ENCODE measurements at places on chromosomes 16 and 17.

GRCh38 chr17:77194179-77194578 is 53.4 kb downstream of the SEC14L1 start:
- DNase-seq: no peak

DNA sequence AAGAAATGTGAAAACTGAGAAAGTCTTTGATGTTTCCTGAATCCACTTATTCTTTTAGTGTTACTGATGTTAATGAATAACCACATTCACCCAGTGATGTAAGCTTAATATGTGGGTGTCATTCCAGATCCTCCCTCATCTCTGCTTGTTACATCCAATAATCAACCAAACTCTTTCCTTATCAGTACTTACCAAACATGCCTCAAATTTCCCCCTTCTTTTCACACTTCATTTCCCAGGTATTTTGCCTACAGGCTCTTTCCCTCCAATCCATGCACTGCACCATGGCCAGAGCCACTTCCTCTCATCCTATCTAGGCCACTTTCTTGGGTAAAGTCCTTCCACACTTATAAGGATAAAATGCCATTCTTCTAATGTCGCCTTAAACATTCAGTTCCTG is 451.5 kb downstream of the NPIPA7 start:
- DNase-seq: no peak

DNA sequence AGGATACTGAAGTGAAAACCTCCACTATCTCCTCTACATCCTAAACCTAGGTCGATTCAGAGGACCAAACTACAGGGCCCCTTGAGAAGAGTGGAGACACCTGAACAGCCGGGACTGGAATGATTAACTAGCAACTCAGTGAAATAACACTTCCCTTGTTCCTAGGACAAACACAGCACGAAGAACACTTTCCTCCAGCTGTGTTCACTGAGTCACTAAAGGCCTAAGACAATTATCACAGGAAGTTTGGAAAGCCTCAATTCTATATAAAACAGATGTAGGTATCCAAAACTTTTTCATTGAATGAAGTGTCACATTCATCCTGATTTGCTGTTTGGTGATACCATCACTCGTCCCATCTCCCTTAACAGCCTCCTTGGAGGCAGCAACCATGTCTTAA is 15.5 kb upstream of the CUEDC1 start:
- DNase-seq: no peak

GRCh38 chr16:19011169-19011731 is 27.5 kb downstream of the TMC7 start:
- DNase-seq: no peak

DNA sequence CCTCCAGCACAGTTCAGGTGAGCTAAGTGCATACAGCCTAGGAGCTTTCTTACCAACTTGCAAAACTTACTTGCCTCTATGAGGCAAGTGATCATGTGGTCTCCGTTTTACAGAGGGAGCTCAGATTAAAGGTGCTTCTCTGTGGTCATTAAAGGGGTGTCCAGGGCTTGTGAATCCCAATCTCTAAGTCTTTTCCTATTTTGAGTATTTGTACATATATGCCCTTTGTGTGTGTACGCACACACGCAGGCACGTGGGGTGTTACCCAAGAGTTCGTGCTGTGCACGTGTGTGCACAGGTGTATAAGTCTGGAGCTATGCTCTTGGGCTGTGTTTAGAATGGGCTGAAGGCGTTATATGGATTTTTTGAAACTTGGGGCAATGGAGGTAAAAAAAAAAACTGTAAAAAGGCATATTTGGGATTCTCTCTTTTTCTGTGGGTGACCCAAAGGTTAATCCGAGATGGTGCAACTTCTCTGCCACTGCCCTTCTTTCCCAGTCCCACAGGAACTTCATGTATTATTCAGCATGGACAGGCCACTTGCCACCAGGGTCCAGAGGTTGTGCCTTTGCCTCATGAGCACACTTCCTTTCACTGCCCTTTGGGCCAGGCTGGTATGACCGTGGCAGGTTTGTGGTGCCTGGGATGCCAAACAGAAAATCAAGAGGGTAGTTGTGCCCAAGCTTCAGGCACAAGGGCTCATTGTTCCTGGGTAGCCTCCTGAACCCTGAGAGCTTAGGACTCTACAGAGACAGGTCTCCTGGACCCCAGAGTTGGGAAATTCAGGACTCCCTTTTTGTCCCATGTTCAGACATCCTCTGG is 1.5 kb downstream of the ABCC3 start:
- DNase-seq: no peak

DNA sequence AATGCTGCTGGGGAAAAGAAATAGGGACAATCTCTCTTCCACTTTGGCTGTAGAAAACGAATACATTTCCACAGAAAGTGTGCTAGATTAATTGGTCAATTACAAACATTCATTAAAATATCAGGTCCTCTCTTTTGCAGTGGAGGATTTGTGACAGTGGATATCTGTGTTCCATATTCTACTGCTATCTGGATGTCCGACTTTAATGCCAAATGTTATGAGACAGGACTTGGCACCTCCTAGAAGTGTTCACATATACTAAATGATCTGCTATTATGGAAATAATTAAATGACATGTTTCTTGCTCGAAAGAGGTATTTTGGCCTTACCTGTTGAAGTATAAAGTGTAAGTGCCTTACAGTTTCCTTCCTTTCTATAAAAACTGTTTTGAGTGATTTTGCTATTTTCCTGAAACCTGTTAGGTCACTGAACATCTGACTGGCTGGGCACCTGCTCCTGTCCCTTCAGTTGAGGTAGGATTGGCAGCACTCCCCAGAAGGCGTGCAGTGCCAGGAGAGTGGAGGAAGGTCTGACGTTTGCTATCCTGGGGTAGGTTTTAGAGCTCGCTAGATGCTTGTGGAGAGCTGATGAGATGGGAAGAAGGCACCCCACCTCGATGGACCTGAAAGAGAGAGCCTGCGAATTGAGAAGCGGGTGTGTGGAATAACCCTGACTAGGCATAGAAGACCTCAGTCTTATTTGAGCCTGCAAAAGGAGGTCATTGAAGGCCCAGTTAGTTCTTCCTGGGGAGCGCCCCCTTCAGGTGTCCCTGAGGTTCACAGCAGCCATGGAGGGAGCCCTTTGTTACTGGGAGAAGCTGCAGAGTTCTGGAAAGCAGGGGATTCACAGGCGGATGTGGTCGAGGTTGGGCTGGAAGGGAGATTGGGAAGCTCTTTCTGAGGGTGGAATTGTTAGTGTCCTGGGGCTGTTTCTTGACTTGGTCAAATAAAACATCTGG is 159.4 kb upstream of the ZNF267 start:
- no peak for DNase-seq

DNA sequence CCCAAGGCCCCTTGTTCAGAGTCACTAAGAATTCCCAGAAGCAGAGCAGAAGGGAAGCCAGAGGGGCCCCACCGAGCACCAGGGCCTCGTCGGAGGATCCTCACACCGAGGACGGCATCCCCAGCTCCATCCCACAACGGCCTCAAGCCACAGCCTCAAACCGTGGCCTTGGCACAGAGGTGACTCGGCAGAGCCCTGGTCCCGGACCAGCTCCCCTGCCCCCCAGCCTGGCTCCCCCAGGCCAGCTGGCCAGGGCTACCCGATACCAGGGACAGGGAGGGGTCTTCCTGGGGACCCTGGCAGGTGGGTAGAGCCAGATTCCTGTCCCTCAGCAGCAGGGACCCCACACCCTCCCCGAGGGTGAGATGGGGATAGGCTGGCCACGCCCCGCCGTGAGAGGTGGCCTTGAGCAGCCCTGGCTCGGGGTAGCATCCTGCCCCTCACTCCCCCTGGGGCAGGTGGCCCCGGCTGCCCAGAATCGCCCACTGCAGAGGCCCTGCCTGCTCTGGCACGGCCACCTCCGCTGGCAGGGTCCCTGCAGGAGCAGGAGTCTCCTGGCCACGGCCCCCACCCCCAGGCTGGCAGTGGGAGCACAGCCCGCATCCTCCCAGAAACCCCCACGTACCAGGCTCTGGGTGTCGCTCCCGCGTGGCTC is 5.6 kb upstream of the PVALEF start:
- no peak for DNase-seq

GRCh38 chr17:58710948-58711552 is 18.6 kb downstream of the RAD51C start:
- peak; percentile 69 for DNase-seq

GRCh38 chr16:30808146-30808545 is 21.1 kb upstream of the ZNF629 start:
- DNase-seq: no peak

GRCh38 chr17:28747801-28748750 is 4.3 kb downstream of the TRAF4 start:
- DNase-seq: no peak

DNA sequence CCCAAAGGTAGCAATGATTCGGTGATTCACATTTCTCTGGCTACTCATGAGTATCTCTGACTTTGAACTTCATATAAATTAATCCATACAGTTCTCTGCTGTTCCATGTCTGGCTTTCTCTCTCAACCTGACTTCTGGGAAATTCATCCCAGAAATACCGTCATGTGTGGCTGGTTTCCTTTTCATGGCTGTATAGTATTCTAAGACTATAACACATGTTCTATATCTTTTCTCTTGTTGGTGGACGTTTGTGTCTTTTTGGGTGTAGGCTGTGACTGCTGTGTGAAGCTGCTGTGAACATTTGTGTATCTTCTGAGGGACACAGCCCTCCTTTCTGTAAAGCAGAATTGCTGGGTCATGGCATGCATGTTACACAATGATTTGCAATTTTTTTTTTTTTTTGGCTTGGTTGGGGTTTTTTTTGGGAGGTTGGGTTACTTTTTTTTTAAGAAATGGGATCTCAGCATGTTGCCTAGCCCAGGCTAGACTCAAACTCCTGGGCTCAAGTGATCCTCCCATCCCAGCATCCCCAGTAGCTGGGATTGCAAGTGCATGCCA is 6.3 kb downstream of the TTYH2 start:
- DNase-seq: no peak

DNA sequence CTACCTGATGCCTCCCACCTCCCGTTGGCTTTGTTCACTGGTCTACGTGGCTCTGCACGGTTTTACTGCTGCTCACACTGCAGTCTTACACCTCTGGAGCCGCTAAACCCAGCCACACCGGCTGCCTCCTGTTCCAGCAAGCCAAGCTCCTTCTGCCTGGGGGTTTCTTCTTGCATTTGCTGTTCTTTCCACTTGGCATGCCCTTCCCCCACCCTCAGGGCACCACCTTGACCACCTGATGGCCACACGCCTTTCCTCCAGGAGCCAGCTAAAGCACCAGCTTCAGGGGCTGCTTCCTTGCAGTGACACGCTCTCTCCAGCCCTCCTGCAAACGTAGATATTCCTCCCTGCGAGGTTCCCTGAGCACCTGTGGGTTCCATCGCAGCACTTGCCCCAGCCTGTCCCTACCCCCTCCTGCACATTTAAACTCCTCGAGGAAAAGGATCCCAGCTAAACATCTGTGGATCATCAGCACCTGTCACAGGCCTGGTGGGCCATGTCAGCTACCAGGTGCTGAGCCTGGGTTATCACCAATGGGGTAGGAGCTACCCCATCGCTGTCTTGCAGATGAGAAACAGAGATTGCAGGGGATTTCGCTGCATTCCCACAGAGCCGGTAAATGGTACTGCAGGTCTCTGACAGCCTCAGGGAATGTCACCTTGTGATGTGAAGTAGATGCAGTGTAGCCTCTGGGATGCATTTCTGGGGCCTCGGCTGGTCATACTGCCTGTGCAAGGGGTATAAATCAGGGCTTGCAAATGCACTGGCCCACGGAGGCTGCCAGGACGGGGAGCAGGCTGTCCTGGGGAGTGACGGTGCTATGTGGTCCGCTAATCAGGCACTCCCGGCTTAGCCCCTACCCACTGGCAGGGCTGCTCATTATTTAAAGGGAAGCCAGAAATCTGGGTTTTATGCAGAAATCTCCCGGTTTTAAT is 285.2 kb downstream of the CPPED1 start:
- DNase-seq: no peak

DNA sequence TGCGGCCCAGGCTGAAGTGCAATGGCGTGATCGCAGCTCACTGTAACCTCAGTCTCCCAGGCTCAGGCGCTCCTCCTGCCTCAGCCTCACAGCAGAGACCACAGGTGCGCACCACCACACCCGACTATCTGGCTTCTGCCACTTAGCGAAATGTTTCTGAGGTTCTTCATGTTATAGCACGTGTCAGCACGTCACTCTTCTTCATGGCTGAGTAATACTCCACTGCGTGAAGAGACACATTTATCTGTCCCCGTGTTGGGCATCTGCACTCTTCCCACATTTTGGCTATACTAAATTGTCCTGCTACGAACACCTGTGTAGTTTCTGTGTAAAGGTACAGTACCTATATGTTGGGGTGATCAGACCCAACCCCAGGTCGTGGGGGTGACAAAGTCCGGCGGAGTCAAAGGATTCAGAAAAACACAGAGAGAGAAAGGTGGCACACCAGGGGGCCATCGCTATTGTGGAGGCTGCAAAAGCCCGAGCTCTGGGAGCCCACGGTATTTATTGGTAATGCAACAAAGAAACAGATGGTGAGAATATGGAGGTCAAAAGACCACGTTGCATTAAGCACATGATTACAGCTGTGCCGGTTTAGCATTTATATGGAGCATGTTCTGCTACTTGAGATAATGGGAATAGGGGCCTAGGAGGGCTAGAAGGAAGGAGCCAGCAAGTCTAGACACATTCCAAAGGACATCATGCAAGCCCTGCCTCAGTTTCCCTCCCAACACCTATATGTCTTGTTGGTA is 851 bp upstream of the DPEP1 start:
- no peak for DNase-seq

DNA sequence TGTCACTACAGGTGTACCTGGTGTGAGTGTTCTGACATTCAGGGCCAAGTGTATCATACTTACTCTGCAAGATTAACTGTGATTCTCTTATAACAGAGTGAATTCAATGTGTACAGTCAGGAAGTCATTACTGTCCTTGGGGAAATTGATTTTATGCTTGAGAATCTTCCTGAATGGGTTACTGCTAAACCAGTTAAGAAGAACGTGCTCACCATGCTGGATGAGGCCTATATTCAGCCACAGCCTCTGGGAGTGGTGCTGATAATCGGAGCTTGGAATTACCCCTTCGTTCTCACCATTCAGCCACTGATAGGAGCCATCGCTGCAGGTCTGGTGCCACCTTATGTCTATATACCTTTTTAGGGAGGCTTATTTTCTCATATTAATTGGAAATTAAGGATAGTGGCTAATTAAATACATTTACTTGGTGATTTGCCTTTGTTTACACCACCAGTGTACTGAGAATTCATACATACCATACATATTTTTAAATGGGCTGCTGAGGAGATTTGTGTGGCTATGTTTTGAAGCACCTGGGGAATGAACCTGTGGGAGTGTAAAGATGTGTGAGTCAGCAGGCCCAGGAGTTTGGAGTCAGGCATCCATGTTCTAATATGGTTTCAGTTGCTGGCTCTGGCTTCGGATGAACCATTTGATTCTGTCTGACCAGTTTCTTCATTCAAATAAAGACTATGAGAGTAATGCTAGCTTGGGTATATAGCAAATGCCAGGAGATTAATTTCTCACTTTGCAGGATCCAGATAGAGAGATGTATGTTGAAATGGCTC is 3.1 kb downstream of the ALDH3A2 start:
- DNase-seq: no peak

DNA sequence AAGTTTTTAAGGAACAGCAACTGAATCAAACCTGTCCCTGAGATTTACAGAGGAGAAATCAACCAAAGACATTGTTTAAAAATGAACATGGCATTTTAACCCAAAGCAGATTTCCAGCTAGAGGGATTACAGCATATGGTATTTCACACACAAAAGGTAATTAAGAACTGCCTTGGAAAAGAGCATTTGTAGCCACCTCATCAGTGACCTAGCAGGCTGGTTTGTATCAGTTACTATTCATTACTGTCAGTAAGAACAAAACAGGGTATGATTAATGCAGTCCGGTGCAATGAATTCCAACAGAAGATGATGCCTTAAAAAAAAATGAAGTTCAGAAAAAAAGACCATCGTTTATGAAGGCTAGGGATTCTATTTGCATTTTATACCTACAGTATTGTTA is 219.9 kb downstream of the CHD9NB start:
- no peak for DNase-seq
